ENCODE measurements at places on chromosomes 12 and 14. TPM values are rescaled to one million over a fixed set of nuclear protein-coding genes. Genes with fewer than 3 reads are reported as not detected.

DNA sequence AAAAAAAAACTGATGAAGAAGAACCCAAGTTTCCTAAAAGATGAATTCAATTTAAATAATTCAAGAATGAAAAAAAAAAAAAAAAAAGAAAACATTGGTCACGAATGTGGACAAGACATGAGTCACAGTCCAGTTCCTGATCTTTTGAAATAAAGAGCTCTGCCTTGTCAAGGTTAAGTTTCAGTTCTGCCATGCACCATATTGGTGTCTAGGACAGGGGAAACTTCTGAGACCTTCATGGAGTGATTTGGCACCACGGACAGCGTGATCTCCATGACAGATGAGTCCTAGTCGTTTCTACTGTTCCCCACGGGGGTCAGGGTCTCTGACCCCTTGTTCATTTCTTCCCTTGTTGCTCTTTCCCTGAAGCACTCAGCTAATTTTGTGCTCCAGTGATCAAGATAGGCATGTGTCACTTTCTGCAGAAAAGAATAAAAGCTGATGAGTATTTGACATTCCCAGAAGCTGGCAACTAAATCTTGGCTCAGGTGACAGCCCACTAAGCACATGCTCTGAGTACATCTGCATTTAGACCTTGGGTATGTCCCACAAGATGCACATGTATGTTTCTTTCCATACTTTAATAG lies 1159.7 kb downstream of the BCL11B start:
- no peak for DNase-seq

SLCO1A2 gene
- total RNA-seq = not detected

CALCOCO1 gene
- 214 TPM for total RNA-seq

DNA sequence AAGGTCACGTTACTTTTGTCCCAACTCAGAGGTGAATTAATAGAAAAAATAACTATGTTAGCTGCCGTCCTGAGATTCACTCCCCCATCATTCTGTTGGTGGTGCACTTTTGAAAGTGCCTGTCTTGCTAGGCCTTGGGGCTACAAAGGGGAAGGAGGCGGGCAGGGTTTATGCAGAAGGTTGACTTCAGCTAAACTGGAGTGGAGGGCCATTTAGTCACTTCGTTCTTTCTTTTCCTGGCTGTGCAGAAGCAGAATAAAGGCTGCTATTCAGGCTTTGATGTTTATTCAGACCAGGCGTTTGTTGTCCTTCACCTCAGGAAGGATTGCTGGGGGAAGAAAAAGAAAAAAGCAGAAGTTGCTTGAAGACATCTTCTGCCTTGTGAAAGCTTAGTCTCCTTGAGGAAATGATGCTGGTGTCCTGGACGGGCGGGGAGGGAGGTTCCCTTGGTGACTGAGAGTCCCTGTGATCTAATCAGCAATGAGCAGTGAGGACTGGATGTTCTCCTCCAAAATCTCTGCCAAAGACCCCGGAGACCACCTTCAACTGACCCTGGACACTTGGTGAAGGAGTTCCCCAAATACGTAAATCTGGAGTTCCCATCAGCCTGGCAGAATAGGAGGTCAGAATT lies 4.0 kb downstream of the GLT1D1 start:
- DNase-seq = no peak

DNA sequence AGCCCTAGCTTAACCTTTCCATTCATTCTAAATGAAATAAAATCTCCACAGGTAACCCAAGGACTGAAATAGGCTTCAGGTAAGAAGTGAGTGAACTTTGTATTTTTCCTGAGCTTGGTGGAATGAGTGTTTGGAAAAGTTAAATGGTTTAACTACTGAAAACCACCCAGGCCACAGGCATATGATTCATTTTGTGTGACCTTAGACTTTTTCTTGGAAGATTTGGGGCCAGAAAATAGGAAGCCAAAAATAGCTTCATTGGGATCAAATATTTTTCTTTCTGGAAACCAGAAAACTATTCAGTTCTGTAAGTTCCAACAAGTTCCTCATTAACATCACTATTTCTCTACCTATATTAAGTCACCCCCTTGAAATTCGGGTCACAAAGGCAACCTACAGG lies 212.6 kb downstream of the PCNX1 start:
- no peak for DNase-seq

Data from heart right ventricle (tissue), 16 donors.